ENCODE measurements at places on chromosomes 4 and X.

DNA sequence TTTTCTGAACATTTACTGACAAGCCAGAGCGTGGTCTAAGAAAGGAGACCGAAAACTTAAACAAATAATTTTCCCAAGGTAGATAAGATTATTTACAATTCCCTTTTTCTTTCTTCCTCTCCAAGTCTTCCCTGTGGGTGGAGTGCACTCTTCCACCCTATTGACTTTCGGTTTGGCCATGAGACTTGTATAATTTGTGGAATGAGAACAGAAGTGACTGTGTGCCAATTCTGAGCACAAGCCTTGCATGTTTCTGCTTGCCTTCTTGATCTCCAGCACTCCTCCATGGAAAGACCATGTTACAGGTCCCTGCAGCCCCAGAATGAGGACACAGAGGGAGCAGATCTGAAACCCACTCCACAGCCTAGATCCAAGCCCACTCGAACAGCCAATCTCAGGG lies 150.0 kb upstream of the HPGD start:
- no peak overlapping the region for H3K27ac ChIP-seq
- DNase-seq: no peak
- no peaks in the 10 kb centered on the region for H3K36me3 ChIP-seq
- H3K4me3 ChIP-seq: no peak overlapping the region
- no peaks in the 10 kb centered on the region for H3K4me1 ChIP-seq
- H3K27me3 ChIP-seq: no peaks in the 10 kb centered on the region

DNA sequence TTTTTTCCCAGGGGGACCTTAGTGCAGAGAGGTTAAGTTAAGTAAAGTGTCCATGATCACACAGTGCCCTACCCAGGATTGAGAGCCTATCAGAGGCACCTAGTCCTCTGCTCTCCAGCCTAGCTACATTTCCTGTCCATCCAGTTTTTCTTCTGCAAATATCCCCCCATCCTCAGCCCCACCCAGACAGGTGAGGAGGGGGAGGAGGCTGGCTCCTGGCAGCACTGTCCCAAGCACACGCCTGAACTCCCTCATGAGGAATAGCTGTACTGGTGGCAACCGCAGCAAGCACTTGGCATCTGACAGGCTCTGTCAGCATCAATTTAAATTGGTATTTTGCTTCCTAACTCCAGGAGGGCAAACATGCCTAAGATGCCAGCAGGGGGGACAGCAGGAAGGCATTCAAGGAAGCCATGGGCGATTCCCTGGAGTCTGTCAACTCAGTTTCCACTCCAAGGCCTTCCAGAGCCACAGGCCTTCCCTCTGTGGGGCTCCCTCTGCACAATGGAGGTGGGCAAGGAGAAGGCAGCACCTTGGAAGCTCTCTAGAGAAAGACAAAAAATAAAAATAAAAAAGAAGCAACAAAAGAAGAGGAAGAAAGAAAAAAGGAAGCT lies 6.4 kb upstream of the FRMPD3 start:
- no peak for DNase-seq
- no peaks in the 10 kb centered on the region for H3K36me3 ChIP-seq
- H3K4me3 ChIP-seq: no peak overlapping the region
- no peak overlapping the region for H3K27ac ChIP-seq
- H3K4me1 ChIP-seq: peaks cover 59% of the 10 kb centered on the region

DNA sequence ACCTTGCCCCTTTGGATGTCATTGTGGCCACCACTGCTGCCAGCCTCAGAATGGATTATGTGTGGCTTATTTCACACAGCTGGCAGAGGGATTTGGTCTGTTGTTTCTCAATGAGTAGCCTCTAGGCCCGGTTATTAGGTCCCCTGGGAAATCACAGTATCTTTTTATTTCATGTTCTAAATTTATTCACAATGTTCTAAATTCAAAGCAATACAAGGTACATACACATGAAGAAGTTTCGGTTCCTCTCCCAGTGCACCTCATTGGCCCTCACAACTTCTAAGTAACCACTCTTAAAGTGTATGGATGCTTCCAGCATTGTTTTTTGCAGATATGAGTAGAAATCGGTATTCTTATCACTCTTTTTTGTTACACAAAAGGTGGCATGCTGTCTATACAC lies 262.7 kb downstream of the RCHY1 start:
- DNase-seq: peak; percentile 19
- peaks cover 11% of the 10 kb centered on the region for H3K27me3 ChIP-seq
- no peak overlapping the region for H3K27ac ChIP-seq

GRCh38 chr4:182286931-182287330 lies 43.7 kb downstream of the TENM3 start:
- DNase-seq: no peak
- H3K4me1 ChIP-seq: no peaks in the 10 kb centered on the region
- no peak overlapping the region for H3K27ac ChIP-seq
- H3K36me3 ChIP-seq: no peaks in the 10 kb centered on the region

- H3K4me3 ChIP-seq: no peak overlapping the region
- DNase-seq: no peak
- peak overlapping the region; percentile 44 for H3K27ac ChIP-seq
- H3K36me3 ChIP-seq: peaks cover 12% of the 10 kb centered on the region
These were observed 8.3 kb upstream of the IRAK1 start for GRCh38 chrX:154027986-154028385.

DNA sequence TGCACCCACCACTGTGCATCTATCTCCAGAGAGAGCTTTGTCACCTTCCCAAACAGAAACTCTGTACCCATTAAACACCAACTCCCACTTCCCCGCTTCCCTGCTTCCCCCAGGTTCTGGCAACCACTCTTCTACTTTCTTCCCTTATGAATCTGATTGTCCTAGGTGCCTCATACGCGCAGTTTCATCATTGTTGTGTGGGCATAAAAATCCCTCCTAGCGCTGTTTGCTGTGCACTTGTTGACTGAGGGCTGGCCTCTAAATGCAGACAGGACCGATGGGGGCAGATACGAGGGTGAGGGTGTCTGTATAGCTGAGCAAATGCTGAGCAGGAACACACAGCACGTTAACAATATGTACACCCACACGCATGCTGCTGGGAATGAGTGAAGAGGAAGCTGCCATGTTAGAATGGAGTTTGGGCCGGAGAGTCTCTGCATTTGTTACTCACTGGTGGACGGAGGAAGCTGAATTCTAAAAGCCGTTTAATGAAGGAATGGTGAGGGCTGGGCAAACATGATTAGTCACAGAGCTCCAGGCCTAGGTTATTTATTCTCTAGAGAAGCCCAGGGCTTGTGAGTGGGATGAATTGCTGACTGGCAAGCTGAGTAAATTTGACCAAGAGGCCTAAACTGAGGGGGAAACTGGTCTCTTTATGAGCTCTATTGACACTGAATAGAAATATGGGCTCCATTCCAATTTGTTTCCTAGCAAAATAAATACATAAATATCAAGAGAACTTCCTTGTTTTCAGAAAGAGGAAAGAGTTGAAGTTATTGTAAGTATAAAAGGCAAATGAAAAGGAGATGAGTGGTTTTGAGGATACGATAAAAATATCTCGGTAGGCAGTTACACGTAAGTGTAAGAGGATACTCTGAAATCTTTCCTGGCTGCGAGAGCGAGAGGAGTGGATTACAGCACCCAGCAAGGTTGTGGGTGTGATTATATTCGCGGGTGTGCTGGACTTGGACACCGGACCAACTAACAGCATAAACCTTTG lies 95.9 kb upstream of the RPS6KA3 start:
- H3K4me3 ChIP-seq: no peak overlapping the region
- H3K27ac ChIP-seq: no peak overlapping the region
- H3K4me1 ChIP-seq: no peaks in the 10 kb centered on the region
- DNase-seq: no peak

DNA sequence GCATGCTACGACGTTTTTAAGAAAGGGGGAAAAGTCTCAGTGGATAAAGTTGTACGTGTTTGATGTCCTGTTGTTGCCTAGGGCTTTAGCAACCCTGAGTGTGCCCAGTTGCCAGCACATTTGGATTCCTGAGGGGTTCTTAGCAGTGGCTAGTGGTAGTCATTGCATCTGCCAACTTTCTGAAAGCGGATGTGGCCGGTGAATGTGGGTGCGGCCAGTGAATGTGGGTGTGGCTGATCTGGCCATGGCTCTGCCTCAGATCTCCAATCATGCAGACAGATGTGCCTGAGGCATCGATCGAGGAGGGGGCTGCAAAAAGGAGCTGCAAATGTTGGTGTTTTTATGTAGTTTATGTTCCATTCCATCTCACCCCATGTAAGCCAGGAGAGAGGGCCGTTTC lies 41.5 kb upstream of the FAT1 start:
- no peaks in the 10 kb centered on the region for H3K27me3 ChIP-seq
- DNase-seq: no peak
- no peak overlapping the region for H3K4me3 ChIP-seq
- no peaks in the 10 kb centered on the region for H3K36me3 ChIP-seq
- no peak overlapping the region for H3K27ac ChIP-seq

GRCh38 chr4:48585401-48585800 lies 95.3 kb downstream of the ZAR1 start:
- H3K4me1 ChIP-seq: peaks cover 10% of the 10 kb centered on the region
- no peaks in the 10 kb centered on the region for H3K27me3 ChIP-seq
- DNase-seq: no peak
- H3K27ac ChIP-seq: no peak overlapping the region

GRCh38 chr4:4860600-4861389 lies 1.3 kb downstream of the MSX1 start:
- peak overlapping the region; percentile 86 for H3K4me3 ChIP-seq
- no peak for DNase-seq
- peaks cover 81% of the 10 kb centered on the region for H3K27me3 ChIP-seq
- H3K36me3 ChIP-seq: peaks cover 16% of the 10 kb centered on the region

DNA sequence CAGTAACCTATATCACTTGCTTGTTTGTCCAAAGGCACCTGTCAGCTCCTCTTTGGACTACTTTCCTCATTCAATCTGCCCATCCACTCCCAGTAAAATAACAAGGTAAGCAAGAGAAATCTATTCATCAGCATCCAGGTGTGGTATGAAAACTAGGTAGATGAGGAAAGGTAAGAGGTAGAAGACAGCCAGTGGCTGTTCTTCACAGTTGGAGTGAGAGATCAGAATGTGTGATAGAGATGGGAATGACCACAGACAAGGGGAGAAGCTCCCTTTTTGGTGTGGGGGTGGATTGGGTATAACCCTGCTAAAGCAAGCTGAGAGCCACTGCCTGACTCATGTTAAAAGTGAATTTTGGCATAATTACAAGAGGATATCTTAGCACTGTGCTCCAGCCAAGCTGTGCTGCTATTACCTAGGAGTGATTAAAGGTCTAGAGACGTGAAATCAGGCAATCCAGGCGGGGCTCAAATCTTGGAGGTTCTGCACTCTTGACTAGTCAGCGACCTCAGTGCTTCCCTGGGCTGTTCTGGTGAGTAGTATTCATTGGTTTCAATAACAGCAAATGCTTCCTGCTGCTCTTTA lies 28.1 kb upstream of the RASL11B start:
- H3K27me3 ChIP-seq: peaks cover 16% of the 10 kb centered on the region
- no peaks in the 10 kb centered on the region for H3K4me1 ChIP-seq
- H3K4me3 ChIP-seq: no peak overlapping the region
- H3K36me3 ChIP-seq: no peaks in the 10 kb centered on the region
- no peak for DNase-seq

GRCh38 chr4:74671080-74671698 lies 123.1 kb downstream of the BTC start:
- no peak overlapping the region for H3K4me3 ChIP-seq
- DNase-seq: peak; percentile 5
- H3K27ac ChIP-seq: no peak overlapping the region
- H3K4me1 ChIP-seq: peaks cover 4% of the 10 kb centered on the region
- H3K36me3 ChIP-seq: no peaks in the 10 kb centered on the region
- peaks cover 23% of the 10 kb centered on the region for H3K27me3 ChIP-seq
